NCI-H226 (cell line): ENCODE measurements at places on chromosomes 13 and 19.

- peak; percentile 78 for DNase-seq
Measured at GRCh38 chr19:52189735-52190486, at the start of gene PPP2R1A. Gene PPP2R1A, plus strand, starts transcription at chr19:52190052. Its CDS starts 45 bp downstream, at chr19:52190097.

- DNase-seq = no peak
Measured at GRCh38 chr13:35987572-35988513, 143.3 kb downstream of the DCLK1 start.

- DNase-seq = no peak
Measured at GRCh38 chr13:100291624-100292023, 202.7 kb downstream of the PCCA start.

- DNase-seq = no peak
Measured at GRCh38 chr13:26020891-26021290, 30.9 kb downstream of the SHISA2 start.

DNA sequence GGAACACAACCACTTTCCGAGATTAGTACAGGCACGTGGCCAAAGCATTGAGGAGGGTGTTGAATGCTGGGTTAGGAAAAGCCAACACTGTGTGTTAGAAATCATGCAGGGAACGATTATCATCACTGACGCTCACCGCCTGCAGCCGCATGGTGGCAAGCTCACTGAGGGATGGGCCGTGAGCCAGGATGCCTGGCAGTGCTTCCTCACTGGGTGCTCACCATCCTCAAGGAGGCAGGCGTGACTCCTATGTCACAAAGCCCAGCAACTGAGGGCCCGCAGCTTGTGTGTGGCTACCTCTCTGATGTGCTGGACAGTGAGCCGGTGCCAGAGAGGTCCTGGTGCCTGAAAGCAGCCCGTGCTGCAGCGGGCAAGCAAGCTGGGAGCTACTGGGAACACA, 30.4 kb upstream of the TIMM44 start:
- DNase-seq = no peak

GRCh38 chr13:79445968-79446645, 34.8 kb upstream of the NDFIP2 start:
- DNase-seq = no peak

- DNase-seq = no peak
Measured at GRCh38 chr13:53683608-53684007, 655.0 kb downstream of the OLFM4 start.

DNA sequence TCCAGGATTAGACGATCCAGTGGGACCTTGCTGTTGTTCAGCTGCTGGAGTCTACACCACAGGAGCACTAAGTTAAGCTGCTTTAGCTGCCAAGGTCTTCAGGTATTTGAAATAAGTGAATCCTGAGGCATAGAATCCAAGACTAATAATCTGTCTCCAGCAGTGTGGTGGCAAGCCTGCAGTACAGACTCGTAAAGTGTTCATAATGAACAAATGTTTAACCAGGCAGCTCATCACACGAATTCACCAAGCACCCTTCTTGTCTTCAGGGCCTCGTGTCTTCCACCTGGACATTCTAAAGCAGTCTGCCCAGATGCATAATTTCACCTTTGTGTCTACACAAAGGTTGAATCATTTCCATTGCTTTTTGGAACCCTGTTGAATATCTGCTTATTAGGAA, 5.3 kb downstream of the ATP11A start:
- DNase-seq = no peak

GRCh38 chr19:15109768-15110417, 2.7 kb downstream of the SYDE1 start:
- DNase-seq = no peak

DNA sequence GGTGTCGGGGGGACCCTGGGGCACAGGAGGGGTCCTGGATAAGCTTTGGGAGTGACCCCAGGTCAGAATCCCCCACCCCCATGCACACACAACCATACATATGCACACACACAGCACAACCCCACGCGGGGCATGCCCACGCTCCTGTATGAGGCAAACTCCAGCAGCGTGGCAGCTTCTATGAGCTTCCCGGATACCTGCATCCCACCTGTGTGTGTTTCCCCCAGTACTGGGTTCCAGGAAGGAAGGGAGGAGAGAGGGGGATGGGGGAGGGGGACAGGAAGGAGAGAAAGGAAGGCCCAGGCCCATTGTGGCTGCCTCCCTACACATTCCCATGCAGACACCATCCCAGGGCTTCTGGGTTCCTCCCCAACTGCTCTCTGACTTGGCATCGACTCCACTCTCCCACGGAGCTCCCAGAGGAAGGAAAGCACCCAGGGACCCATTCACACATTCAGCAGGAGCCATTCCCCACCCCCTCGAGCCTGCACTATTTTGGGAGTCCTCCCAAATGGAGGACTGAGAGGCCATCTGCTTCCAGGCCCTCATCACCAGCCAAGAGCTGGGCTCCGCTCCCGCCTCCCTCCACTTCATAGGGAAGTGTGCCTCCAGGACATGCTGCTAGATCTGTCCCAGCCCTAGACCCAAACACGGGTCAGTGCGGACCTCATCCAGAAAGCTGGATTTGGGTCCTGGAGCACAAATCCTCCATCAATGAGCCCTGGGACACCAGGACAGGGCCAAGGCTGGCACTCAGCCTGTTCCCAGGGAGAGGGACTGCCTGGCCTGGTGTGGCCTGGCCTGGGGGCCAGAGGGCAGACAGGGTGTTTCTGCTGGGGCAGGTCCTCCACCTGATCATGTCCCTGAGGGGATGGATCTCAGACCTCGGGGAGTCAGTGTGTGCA, 13.2 kb downstream of the PRR36 start:
- DNase-seq = no peak

GRCh38 chr19:30174357-30174645, 197.9 kb upstream of the ZNF536 start:
- no peak for DNase-seq

DNA sequence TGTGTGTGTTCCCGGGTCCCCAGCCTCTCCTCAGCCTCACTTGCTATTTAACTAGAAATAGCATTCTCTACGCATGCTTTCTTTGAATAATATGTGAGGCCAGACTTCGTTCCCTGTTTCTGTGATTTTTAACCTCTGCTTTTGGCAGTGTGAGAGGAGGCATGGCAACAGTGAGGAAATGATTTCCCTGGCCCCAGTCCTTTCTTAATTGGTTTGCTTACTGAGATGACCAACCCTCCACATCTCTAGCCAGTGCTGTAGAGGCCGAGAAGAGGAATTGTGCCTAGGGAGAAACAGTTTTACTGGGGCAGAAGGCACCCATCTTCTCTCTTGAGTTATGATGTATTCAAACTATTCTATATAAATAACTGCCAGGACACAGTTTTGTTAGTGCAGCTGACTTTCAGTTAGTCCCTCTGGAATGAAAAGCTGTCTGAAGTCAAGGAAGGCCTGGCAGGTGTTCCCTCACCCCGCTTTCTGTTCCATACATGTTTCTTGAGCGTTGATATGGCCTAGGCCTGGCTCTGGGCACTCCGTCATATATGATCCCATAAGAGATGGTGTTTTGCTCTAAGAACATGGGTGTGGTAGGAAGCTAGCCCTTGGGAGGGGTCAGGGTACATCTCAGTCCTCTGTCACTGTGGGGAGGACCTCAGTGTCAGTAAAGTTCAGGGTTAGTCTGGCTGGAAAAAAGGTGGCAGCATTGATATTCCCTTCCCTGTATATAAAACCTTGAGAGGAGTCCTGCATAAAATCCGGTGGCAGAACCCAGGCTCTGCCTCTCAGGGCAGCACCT, 73.7 kb upstream of the NPAS1 start:
- no peak for DNase-seq

DNA sequence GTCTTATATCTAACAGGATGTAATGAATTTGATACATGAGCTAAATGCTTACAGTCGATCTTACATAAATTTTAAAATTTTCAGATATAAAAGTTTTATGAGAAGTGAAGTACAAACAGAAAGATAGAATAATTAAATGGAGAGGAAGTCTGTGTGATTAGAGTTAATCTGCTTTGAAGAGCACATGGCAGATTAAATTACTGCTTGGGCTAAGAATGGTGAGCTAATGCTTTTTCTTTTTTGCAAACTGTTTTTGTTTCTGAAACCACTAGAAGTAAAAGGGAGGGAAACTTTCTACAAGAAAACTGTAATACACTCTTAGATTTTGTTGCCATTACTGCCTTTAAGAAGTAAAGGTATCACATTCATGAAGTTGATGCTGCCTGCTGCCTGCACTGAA, 96.3 kb upstream of the SPRY2 start:
- no peak for DNase-seq

- DNase-seq = no peak
Measured at GRCh38 chr19:13018035-13018914, 23.0 kb downstream of the NFIX start.

GRCh38 chr13:114152285-114152645, 19.8 kb upstream of the RASA3 start:
- no peak for DNase-seq

- DNase-seq = no peak
Measured at GRCh38 chr13:80359778-80360452, 19.0 kb upstream of the SPRY2 start.

DNA sequence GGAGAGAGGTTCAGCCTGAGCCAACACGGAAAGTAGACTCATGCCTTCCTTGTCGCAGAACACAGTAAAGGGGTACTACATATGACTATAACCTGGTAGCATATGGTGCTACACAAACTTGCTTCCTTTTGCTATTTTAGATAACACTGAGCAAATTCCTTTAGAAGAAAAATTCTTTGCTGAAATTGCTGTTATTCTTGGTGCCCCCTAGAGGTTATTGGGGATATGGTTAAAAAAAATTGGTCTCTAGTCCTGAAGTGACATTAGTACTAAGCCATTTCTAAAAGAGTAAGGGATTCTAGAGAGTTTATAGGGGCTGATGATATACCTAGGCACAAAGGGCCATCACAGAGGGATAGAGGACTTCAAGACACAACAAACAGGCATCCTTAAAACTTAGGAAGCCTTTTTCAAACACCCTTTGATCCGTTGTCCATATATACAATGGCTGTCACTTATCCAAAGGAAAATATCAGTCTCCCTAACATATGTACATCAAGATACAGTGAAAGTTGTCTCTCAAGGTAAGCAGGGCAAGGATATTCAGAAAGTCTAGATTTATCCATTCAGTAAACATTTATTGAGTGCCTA, 13.9 kb upstream of the HS6ST3 start:
- no peak for DNase-seq

GRCh38 chr13:20441879-20442278, 83.8 kb downstream of the CRYL1 start:
- no peak for DNase-seq

- peak; percentile 97 for DNase-seq
Measured at GRCh38 chr19:778910-779653, 18.2 kb upstream of the PTBP1 start.

- no peak for DNase-seq
Measured at GRCh38 chr19:38528213-38528755, 89.5 kb downstream of the MAP4K1 start.

- DNase-seq = no peak
Measured at GRCh38 chr19:3780786-3781304, 5.3 kb downstream of the MATK start.

DNA sequence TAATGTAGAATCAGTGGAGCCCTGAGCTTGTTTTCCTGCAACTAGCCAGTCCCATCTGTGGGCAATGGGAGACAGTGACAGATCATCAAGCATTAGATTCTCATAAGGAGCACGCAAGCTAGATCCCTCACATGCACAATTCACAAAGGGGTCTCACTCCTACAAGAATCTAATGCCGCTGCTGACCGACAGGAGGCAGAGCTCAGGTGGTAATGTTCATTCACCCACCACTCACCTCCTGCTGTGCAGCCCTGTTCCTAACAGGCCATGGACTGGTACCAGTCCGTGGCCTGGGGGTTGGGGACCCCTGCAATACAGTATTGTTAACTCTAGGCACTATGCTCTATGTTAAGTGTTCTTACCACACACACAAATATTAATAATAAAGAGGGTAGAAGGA, 362.8 kb downstream of the RBM26 start:
- no peak for DNase-seq

GRCh38 chr19:23440207-23440606, 44.9 kb upstream of the ZNF91 start:
- DNase-seq = no peak

DNA sequence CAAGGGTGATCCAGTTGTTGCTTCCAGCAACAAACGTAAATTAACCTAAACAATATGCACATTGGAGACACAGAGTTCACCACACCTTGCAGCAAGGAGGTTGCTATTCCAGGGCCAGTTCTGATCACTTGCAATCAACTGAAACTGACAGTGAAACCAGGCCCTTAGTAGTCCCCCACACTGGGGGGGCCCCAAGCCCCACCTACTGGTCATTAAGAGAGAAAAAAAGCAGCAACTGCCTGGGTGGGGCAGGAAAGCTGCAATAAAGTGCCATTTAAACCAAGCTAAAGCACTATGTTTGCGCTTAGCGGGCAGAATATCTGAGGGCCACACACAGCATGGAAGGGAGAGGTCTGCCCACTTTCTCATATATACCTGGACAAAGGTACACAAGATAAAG, 51.5 kb downstream of the ATP7B start:
- no peak for DNase-seq

GRCh38 chr19:54297759-54298305, 15.1 kb downstream of the LILRA5 start:
- DNase-seq = no peak

DNA sequence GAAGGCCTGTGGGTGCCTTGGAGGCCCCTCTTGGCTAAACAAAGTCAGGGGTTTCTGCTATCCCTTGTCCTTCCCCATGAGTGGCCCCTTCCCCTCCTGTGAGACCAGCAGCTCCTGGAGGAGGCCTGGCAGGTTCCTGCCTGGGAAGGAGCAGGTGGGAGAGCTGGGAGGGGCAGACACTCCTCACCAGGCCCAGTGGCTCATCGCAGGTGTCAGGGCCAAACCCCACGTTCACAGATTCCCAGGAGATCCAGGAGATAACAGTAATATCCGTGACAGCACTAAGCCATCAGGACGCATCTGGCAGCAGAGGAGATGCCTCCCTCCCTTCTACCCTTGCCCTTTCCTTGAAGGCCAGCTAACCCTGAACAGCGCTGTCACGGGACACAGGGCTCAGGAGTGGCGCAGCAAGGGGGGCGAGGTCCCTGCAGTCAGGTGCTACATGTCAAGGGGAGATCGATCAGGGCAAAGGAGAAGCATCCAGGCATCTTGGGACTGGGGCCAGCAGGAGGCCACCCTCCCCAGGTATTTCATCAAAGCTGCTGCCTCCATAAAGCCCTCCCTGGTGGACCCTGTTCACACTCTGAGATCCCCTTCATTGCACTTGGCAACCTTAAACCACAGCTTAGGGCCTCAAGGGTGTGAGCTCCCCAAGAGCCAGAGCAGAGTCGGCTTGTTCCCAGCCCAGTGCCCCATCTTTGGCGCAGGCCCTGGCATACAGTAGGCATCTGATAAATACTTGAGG, 4.8 kb downstream of the CEBPA start:
- no peak for DNase-seq

GRCh38 chr19:39927524-39928356, 6.7 kb downstream of the FCGBP start:
- no peak for DNase-seq

- no peak for DNase-seq
Measured at GRCh38 chr13:98523455-98524102, 53.3 kb downstream of the STK24 start.

DNA sequence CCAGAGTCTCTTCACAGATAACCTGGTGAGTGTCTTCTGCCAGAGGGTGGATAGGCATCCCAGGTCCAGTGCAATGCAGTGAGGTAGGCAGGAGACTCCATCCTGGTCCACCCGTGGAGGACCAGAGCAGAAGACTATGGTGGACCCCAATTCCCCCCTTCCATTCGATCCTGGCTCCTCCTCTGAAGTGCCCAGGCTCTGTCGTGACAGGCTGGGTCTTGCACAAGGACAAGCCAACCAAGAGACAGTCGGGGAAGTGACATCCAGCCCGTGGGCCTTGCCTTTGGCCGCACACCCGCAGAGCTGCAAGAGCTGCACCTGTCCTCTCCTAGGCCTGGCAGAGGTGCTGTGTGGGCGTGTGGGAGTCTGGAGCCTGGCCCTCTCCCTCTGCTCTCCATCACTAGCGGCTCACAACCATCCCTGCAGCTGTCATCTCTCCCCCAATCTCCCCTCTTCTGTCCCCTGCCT, 3.1 kb downstream of the ZNF784 start:
- no peak for DNase-seq
